Memory B cell (primary cell): ENCODE measurements at places on chromosomes 4 and X.

GRCh38 chr4:52942936-52943335 lies 80.8 kb downstream of the RASL11B start:
- DNase-seq = no peak

DNA sequence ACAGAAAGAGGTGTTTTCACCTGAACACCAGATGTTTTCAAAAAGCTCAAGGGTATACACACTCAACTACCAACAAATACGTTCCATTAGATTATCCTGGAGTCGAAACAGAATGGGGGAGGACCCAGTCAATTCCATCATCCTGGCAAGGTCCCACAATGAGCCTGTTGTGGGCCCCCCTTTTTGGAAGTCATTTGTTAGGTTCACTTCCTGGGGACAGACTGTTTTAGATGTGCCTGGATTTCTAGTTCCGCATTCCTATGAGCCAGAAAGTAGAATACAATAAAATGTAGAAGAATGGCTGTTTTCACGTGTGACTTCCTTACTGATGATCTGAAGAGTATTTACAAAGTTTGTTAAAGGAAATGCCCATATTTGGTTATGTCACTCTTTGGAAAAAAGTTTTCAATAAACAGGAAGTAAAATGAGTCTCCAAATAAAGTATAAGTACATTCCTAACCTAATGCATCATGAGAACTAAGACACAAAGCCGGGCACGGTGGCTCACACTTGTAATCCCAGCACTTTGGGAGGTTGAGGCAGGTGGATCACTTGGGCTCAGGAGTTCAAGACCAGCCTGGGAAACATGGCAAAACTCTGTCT lies 192.5 kb downstream of the MAML3 start:
- DNase-seq = no peak

DNA sequence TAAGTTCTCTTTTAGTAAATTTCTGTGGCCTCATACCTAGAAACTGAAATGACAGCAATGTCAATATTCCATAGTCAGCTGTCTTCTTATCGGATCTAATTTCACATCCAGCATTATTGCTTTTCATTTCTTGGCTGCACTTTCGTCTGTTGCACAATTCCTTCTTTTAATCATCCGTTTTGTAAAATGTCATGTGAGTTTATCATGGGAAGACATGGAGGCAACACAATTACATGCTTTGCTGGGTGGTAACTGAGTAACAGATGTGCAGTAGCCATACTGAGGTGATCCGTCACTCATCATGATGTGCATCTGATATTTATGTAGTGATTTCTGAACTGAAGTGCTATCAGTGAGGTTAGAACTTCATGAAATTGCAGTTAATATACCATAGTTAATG lies 68.3 kb upstream of the SLC7A11 start:
- DNase-seq = no peak

GRCh38 chr4:57037982-57038604 lies 59.4 kb downstream of the POLR2B start:
- no peak for DNase-seq

DNA sequence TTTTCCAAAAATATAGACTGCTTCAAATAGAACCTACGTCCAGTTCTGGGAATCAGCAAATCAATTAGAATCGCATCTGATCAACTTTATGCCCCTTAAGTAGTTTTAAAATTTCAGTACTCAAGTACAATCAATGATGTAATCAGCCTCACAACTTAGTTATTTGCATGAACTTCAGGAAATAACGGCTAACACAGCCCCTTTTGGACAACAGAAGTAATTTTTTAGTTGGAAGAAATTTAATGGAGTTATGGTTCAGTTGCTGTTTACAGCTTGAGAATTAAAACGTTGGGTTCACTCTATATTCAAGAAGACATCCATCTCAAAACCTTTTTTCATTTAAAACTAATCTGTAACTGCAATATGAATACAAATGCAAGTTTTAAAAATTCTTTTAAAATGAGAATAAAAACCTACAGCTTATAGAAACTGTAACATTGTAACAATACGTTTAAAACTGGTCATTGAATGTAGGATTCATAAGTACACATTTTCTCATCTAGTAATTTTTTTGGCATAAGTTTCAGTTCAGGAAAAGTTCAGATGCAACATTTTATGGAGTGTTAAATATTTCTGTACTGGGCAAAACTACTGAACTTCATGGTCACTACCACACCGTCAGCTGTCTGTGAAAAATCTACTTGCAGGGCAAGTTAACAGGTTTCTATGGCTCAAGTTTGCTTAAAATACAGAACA lies 956 bp downstream of the TAPT1 start:
- no peak for DNase-seq

DNA sequence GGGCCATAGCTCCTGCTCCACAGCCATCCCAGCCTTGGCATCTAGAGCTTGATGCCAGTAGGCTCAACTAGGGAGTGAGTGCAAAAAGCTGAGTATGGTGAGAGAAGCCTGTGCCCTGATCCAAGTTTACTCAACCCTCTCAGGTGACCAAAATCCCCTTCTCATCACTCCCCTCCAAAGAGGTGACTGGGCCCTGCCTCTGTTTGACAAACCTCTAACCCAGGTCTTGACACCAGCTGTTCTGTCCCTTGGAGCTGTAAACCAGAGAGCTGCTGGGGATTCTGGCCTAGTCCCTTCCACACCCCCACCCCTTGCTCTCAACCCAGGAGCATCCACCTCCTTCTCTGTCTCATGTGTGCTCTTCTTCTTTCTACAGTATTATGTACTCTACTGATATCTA lies 73.5 kb downstream of the MSN start:
- no peak for DNase-seq

- no peak for DNase-seq
Observed at GRCh38 chr4:176385601-176386000, 65.8 kb downstream of the SPCS3 start.

DNA sequence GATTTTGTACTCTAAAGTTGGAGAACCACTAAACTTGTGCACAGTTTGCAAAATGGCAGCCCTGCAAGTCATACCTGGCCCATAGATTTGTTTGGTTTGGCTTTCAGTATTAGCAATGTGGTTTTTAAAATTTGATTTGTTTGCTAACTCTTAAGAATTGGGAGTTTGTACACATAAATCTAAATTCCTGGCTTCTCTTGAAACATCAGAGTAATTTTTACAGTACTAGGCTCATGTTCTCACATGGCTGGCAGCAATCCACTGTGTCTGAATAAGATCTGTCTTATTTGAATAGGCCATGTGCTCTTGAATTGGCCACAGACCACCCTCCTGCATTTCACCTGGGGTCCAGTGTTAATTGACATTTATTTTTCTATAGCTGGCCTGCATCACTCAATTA lies 21.3 kb downstream of the DIAPH2 start:
- DNase-seq = no peak

DNA sequence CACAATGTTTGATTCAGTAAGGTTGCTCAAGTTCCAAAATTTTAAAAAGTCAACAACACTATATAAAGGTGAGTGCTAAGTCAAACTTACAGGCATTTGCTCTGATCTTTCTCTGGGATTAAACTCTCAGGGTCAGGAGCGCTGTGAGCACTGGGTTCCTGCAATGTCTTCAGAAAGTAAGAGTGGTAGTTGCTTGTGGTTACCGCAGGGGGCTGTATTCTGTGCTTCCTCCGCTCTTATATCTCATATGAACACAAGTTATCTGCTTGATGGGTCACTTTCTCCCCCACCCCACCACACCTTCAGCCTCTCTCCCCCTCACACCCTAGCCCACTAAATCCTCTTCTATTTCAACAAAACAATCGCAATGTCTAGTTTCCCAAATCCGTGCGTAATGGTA lies 116.4 kb upstream of the IGSF1 start:
- DNase-seq = no peak

DNA sequence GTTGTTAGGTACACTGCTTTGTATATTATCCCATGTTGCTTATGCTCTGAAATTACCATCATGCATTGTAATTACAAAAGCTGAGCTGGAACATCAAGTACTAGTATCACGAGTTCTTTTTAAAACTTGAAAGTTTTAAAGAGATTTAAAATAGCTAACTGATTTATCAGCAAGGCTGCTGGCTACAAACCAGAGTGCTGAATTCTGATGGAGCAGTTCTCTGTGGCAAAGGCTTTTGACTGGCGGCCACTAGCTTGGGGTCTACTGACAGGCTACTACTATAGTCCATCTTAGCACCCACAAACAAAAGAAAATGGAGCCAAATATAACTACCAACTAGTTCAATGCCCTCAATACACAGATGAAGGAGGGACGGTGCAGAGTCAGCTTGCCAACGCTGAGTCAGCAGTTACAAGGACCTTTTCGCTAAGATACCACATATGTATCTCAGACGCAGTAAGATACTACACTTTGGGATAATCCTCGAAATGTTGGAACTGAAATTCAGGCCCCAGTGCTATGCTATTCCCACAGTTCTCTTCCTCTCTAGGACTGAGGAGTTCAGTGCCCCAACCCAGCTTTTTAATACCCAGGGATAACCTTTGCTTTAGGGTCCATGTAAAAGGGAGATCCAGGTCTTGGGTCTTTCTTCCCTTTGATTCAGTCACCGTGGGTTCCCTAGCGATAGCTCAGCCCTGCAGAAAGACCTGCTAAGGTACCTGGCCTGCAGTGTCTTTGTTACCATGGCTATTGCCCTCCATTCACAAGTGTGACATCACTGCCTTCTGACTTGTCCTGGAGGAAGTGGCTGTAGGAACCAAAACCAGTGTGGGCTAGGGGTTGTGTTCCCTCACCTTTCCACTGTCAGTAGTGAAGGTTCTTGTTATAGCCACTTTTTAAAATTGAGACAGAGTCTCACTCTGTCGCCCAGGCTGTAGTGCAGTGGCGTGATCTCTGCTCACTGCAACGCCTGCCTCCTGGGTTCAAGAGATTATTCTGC lies 22.8 kb downstream of the MFAP3L start:
- DNase-seq = no peak

- peak; percentile 2 for DNase-seq
Observed at GRCh38 chr4:52861171-52861823, 820 bp upstream of the RASL11B start.

DNA sequence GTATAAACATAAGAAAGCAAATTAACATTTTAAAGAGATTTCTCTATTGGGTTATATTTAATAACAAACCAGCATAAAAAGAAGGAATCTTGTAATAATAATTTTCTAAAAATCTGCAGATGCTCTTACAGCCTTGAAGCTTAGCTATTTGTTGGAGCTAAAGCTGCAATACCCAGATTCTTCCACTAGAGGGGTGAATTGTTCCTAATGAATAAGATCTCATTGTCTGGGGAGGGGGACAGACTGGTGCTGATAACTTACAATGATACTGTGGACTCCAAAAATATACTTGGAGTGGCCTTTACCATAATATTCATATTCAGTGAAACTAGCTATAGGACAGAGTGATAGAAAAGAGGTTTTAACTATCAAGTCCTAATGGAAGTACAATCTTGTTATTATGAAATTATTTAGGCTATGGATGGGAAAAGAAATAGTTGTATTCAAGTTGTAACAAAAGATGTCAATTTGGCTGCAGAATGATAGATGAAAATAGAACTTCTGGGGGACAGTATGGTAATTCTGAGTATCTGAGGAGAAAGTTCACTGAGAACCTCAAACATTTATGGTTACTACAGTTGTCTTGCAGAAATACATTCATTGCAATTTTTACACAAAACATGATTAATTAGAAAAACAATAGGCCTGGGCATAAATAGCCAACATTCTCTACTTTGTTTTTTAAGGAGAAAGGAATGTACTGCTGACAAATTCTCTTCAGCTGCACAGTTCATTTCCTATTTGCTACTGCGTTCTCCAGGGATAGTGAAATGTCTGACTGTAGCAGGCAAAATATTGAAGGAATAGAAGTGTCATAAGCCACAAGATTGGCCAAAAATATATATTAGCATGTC lies 443.3 kb downstream of the GBA3 start:
- DNase-seq = no peak

DNA sequence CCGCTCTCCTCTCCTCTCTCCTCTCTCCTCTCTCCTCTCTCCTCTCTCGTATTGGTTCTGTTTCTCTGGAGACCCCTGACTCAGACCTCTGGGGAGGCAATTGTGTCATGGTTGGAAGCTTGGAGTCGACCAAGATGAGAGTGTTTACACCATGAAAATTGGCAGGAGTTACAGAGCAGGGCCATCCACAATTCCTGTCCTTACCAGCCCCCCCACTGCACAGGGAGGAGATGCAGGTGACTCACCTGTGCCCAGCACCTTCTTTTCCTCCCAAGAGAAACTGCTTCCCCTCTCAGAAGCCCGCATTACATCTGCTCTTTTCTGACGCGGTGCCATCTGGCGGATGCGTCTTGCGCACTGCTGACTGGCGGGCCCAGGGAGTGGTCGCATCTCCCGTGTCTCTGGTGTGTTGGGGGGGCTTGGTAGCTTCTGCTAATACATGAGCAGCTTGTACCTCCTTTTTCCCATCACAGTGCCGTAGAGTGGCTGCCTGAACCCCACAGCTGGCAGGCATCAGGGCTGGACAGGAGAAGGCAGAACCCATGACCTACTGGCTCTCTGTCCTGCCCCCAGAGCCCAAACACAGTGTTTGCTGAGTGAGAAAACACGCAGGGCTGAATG lies 31.4 kb upstream of the GPR78 start:
- DNase-seq = no peak

DNA sequence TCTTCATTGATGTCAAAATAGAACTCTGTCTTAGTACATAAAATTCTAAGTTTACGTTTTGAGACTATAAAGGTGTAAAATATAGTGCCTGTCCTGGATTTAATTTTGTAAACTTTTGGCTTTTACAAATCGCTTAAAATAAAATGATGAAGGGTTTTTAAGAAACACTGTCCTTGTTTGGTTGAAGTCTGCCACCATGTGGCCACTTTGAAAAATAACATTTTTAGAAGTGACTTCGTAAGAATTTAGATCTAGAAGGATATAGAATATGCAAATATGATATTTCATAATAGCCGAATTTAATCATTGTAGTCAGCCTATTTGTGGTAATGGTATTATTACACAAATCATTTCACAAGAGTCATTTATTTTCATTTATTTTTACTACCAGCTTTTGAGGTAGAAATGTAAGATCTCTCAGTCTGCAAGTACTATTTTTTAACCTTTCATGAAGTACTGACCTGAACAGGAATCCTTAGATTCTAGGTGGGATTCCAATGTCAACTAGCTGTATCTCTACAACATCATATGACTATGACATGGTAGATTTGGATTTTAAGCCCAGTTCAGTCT lies 31.0 kb upstream of the FAT4 start:
- no peak for DNase-seq

DNA sequence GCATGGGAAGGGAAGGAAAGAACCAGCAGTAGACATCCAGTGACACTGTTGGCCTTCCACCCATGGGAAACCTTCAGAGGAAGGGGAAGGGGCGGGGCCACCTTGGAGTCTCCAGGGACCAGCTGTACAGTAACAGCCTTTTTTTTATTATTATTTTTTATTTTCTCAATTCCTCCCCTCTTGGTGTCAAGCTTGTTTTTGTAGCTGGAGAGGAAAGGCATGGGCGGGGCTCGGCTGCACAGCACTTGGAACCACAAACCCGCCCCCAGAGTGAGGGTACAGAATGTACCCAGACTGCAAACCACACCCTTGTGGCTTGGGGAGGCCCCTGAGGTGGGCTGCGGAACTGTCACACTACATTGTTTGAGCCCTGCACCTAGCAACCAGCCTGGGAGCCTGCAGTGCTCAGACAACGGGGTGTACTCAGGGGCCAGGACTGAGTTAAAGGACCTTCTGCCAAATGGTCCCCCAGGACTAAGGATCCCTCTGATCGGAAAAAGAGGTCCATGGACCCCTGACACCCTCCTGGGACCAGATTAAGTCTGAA lies 45.7 kb downstream of the PRPS1 start:
- peak; percentile 84 for DNase-seq

GRCh38 chr4:40675166-40675565 lies 45.5 kb upstream of the RBM47 start:
- no peak for DNase-seq
